ENCODE measurements at places on chromosomes 2 and 18.
A peak's percentile ranks its signal among the peaks of the same experiment; 100 is the strongest.

DNA sequence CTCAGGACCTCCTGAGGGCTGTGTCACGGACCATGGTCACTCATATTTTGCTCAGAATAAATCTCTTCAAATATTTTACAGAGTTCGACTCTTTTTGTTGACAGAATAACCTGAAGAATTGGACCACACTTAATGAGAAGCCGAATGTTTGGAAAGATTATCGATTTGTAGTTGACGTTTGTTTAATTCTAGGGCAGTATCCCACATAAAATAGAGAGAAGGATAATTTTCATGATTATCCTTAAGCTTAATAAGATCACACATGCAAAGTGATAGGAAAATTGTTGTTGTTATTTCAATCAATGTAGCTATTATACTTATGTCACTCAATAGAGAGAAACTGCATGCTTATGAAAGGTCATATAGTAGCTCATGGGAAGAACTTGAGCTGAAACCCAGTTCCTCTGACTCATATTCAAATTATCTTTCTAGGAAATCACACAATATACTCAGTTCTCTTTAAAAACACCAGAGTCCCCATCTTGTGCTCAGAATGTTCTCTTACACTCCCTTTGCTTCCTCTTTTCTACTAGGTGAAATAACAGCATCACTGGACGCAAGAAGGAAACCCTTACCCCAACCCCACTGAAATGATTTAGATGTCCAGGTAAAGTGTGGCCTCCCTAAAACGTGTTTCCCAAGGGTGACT, 982.1 kb downstream of the TSN start:
- DNase-seq: no peak

DNA sequence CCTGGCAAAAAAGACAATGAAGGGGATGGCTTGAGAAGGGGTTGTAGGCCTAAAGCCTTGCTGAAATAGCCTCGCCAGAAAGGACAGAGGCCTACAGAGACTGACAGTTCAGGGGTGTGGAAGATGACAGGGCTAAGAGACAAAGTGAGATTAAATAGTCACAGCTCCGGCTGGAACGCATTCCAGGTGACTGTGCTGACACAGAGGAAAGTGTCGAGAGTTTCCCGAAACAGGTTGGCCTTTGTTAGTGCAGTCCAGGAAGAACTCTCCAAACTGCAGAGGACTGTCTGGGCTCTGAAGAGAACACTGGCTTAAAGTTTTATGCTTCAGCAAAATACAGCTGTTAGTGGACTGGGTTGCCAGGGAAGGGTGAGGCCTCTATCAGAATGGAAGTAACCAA, 52.8 kb downstream of the METTL4 start:
- no peak for DNase-seq

- peak; percentile 87 for DNase-seq
Measured at GRCh38 chr2:74576863-74577229, 22.3 kb downstream of the DOK1 start.

DNA sequence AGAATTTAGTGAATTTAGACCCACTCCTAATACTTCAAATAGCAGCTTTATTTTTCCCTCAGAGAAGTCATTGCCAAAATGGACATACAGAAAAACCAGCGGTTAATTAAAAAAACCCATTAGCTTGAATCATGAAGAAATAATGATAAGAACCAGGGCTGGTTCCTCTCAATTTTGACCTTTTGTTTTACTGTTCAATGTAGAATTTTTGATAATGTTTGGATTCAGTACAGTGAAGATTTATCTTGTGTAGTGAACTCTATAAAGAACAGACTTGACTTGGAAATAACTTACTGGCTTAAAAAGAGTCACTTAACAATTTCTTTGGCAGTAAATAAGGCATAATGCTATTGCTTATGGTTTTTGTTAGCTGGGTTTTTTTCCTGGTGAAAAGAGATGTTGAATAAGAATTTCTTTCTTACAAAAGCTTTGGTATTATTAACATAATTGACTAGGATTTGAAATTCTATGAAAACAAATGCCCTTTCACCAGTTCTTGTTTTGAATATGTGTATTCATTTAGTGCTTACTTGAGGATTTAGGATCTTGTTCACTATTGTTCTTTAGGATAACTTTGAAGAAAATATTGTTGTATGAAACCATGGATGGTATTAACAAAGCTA, 73.4 kb upstream of the ITPRID2 start:
- DNase-seq: no peak

DNA sequence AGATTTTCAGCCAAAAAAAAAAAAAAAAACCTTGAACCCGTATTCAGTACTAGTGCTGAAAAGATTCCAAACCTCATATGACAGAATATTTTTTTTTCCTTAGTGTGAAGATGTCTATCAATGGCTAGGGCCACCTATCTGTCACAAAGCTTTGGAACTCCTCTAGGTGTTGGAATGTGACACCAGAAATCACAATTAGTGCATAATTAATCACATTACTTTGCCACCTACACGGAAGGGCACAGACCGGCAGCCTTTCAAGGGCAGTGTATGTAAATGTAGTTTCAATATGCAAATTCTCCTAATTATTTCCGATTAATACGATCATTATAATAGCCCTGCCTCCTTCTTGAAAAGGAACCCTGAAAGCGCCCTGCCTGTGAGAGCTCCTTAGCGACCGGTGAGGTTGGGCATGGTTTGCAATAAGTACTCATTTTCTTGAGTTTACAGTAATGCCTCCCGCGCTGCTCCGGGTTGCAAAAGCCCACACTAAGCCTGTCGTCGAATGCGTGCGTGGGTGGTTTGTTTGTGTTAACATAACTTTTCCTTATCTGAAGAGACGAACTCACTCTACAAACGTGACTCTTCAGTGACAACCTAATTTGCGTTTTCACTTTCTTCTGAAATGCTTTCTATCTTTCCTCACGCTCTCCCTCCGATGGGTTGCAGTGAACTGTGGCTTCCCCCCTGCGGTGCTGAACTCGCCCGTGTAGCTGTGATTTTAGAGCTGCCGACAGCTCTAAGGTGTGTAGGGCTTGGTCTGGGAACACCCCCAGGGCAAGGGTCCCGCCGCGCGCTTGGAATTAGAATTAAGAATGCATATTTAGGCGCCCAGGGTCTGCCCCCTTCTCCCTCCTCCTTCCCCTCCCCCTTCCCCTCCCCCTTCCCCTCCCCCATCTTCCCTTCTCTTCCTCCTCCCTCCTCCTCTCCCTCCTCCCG, 765 bp upstream of the ID2 start:
- no peak for DNase-seq

- DNase-seq: no peak
Measured at GRCh38 chr2:216855605-216856004, 4.3 kb downstream of the TNP1 start.

Measured in GDM1 (cell line).